ENCODE measurements at places on chromosomes 7 and 10. TPM values are rescaled to one million over a fixed set of nuclear protein-coding genes. Genes with fewer than 3 reads are reported as not detected.

Gene TAF3
- total RNA-seq, result 6.5 TPM

Gene PMPCB
- total RNA-seq, result 67.4 TPM

Gene XRCC2
- total RNA-seq, result 1.1 TPM

GRCh38 chr10:18759575-18759974, 100.3 kb downstream of the ARL5B start:
- no peak for DNase-seq

DNA sequence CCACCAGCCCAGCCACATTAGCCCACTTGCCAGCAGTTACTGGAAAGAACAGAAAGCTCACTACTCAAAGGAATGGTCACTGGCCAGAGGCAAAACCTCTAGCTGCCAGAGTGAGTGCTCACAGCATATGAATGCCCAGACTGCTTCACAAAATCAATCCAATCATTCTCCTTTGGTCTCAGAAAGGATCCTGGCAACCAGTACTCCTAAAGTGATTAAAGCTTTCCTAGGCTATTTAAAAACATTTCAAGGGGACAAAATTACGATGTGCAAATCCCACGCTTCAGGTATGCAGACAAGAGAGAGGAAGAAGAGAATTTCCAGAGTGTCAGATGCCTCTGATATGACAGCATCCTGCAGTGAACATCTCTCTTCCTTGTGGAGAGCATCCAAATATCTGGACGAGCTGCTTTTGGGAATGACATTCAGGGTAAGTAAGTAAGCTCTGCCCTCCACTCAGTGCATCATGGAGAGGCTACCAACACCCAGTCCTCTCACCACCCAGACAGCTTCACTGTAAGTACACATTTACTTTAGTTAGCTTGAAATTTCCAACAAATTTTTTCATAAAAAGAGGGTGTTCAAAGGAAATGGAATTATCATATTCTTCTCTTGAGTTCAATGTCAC, 25.1 kb downstream of the ICA1 start:
- DNase-seq, result no peak

DNA sequence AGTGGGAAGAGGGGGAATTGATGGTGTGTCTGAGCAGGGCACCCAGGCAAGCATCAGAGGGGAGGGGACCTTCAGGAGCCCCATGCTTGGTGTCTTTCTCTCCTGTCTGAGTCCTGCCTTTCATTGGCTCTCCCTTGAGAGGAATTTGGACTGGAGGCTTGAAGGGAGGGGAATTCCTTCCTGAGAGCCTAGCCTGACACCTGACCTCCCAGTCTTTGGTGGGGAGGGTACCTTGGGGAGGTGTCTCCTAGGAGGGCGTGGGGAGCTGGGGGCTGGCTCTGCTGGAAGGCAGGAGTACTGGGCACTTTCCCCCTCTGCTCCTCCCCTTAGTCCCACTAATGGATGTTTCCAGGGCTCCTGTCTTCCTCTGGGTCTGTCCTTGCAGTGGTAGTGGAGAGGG, 1.3 kb upstream of the SFRP5 start:
- DNase-seq, result no peak

DNA sequence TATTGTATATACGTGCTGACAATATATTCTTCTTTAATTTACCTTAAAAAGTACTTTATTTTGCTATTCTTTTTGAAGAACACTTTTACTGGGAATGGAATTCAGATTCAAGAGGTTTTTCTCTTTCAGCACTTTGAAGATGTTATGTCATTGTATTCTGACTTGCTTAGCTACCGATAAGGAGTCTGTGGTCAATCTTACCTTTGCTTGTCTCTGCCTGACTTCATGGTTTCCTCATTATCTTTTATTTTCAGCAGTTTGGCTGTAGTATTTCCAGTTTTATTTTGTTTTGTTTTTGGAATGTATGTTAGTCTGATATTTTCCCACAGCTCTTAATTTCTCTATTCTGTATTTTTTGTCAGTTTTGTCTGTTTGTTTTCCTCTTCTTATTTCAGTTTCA, 187.9 kb upstream of the SMIM30 start:
- no peak for DNase-seq

- DNase-seq, result no peak
Observed at GRCh38 chr10:124032087-124032935, 61.1 kb downstream of the CHST15 start.

- peak; percentile 78 for DNase-seq
Observed at GRCh38 chr7:45921699-45922519, 837 bp upstream of the IGFBP3 start.

DNA sequence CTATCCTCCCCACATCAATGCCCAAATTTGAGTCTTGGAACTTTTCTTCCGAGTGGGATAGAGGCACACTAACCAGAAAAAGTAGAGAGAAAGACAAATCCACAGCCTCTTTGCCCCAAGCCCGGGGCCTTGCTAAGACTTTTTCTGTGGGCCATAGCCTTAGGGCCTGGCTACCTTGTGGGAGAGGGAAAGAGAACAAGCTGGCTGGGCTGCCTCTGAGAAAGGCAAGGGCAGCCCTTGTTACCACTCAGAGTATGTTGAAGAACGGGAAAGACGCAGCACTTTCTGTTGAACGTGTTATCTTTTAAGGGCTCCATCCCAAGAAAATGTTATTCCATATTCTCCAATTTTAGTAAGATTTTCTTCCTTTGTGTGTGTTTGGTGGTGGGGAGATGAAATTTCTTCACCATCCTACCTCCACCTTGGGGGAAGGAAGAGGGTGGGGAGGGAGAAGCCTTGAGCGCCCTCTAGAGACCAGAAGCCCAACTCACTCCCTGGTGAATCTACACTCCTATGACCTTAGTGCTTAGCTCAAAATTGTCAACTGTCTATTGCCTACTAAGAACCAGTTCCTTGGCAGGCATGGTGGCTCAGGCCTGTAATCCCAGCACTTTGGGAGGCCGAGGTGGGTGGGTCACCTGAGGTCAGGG, 3.9 kb upstream of the NRF1 start:
- DNase-seq, result peak; percentile 50

DNA sequence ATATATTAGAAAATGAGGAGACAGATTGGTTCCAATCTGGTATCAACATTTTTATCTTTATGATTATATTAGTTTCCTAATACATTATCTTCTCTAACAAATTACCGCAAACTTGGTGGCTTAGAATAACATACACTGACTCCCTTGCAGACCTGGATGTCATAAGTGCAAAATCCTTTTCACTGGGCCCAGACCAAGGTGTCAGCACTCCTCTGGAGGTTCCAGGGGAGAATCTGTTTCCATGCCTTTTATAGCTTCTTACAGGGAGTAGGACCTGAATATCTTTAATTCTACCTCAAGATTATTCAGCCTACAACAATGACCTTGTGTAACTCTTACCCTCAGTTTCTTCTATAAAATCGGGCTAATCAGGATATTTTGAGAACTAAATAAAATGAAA, 329.9 kb upstream of the GRM3 start:
- no peak for DNase-seq

DNA sequence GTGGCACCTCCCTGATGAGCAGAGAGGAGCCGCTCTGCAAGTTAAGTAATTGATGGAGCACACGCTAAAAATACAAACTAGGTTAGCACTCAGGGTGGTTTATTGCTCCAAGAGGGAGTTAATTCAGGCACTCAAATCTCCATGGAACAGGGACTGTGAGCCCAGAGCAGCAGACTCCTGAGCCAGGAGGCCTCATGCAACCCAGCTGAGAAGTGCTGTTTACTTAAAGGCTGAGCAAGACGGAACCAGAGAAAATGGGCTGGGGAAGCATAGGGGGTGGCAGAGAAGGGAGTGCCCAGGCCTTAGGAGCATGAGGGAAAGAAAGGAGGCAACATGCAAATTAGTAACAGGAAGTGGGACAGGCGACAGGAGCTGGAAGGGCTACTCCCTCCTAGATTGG, 174.1 kb downstream of the KCNMA1 start:
- no peak for DNase-seq

All from fibroblast of the aortic adventitia (primary cell).